Pancreas (tissue), 10 donors: ENCODE measurements at places on chromosomes 4 and X. TPM values are rescaled to one million over a fixed set of nuclear protein-coding genes. Genes with fewer than 3 reads are reported as not detected.

GRCh38 chrX:71178908-71179307 lies 34.3 kb downstream of the NLGN3 start:
- H3K4me1 ChIP-seq: no peaks in the 10 kb centered on the region
- DNase-seq: peak; percentile 33
- H3K4me3 ChIP-seq: no peak overlapping the region
- no peaks in the 10 kb centered on the region for H3K27me3 ChIP-seq

DNA sequence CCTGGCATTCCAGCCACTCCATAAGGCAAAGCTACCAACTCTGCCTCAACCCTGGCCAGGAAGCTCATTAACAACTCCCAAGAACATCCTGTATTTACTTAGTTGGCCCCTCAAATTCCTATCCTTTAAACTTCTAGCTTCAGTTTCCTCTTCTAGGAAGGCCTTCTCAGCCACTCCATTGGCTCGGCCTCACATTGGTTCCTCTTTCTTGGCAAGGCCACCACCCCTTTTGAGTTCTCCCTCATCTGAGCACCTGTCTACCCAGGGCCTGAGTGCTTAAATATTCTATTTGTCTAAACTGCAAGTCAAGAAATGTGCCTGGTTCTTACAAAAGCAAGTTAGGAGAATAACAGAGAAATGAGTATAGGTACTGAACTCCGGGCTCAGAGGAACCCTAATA lies 10.0 kb downstream of the SMC1A start:
- no peak for DNase-seq
- H3K36me3 ChIP-seq: peaks cover 50% of the 10 kb centered on the region
- H3K4me1 ChIP-seq: no peaks in the 10 kb centered on the region
- no peak overlapping the region for H3K4me3 ChIP-seq
- H3K27ac ChIP-seq: no peak overlapping the region

Gene YIPF7
- polyA plus RNA-seq: 0.14 TPM

DNA sequence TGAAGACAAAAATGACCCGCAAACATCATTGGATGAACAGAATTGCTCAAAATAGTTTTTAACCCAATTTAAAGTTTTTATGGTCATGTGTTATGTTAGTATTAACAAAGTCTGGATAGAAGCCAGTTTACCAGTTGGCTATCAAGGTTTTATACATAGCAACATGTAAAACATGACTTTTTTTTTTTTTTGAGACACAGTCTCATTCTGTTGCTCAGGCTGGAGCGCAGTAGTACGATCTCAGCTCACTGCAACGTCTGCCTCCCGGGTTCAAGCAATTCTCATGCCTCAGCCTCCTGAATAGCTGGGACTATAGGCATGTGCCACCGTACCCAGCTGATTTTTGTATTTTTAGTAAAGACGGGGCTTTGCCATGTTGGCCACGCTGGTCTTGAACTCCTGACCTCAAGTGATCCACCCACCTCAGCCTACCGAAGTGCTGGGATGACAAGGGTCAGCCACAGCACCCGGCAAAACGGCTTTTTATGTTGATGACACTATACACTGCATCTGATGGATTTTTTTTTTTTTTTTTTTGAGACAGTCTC lies 3.4 kb downstream of the SAT1 start:
- DNase-seq: no peak
- H3K4me1 ChIP-seq: no peaks in the 10 kb centered on the region
- H3K4me3 ChIP-seq: no peak overlapping the region
- H3K27ac ChIP-seq: no peak overlapping the region
- no peaks in the 10 kb centered on the region for H3K36me3 ChIP-seq

DNA sequence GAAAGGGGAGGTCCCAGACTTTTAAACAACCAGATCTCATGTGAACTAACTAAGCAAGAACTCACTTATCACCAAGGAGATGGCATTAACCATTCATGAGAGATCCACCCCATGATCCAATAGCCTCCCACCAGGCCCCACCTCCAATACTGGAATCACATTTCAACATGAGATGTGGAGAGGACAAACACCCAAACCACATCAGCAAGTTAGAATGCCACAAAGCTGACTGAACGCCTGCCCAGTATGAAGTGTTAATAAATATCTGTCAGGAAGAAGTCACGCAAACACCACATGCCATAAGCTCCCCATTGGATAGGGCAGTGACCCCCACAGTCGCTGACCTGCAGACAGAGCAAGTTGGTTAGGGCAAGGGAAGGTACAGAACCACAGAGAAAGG lies 14.3 kb downstream of the SLC10A6 start:
- no peak for DNase-seq
- H3K27ac ChIP-seq: no peak overlapping the region
- no peak overlapping the region for H3K4me3 ChIP-seq
- H3K36me3 ChIP-seq: no peaks in the 10 kb centered on the region
- H3K27me3 ChIP-seq: no peaks in the 10 kb centered on the region
- no peaks in the 10 kb centered on the region for H3K4me1 ChIP-seq
